Posterior cingulate gyrus (tissue), 11 donors: ENCODE measurements at places on chromosomes 1 and 21.

- DNase-seq: no peak
Observed at GRCh38 chr1:115062542-115063004, 26.7 kb downstream of the TSPAN2 start.

DNA sequence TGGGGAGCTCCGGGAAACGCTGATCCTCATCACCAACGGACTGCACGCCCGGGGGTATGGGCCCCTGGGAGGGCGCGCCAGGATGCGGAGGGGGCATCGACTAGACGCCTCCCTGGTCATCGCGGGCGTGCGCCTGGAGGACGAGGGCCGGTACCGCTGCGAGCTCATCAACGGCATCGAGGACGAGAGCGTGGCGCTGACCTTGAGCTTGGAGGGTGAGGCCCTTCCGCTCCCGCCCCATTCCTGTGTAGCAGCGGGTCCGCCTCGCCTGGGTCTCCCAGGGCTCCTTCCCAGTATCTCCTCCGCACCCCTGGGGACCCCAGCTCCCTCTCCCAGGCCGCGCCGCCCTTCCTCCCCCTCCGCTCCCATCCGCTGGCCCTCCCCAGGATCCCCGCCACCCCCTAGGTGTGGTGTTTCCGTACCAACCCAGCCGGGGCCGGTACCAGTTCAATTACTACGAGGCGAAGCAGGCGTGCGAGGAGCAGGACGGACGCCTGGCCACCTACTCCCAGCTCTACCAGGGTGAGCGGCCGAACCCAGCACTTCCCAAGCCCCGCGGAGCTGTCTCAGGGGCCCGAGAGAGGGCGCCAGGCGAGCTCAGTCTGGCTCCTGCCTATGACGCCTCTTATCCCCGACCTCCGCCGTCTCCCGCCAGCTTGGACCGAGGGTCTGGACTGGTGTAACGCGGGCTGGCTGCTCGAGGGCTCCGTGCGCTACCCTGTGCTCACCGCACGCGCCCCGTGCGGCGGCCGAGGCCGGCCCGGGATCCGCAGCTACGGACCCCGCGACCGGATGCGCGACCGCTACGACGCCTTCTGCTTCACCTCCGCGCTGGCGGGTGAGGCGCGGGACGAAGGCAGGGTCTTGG lies 5.0 kb downstream of the HAPLN2 start:
- DNase-seq: peak; percentile 42

GRCh38 chr1:98157524-98158313 lies 236.9 kb upstream of the DPYD start:
- no peak for DNase-seq

- DNase-seq: no peak
Observed at GRCh38 chr1:67307251-67308060, at the start of gene IL12RB2. Gene IL12RB2 (plus strand): TSS chr1:67307873. CDS start chr1:67320369, 12,496 bp downstream.

GRCh38 chr1:215833941-215834729 lies 267.0 kb downstream of the KCTD3 start:
- no peak for DNase-seq

- DNase-seq: no peak
Observed at GRCh38 chr21:33237486-33237885, 7.7 kb downstream of the IFNAR2 start.

GRCh38 chr1:1908506-1908791 lies 6.6 kb upstream of the CALML6 start:
- no peak for DNase-seq

DNA sequence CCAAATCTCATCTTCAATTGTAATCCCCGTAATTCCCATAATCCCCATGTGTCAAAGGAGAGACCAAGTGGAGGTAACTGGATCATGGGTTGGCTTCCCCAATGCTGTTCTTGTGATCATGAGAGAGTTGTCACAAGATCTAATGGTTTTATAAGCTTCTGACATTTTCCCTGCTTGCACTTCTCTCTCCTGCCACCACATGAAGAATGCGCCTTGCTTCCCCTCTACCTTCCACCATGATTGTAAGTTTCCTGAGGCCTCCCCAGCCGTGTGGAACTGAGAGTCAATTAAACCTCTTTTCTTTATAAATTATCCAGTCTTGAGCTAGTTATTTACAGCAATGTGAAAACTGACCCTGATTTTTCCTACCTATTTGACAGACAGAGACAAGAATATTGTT lies 162.5 kb upstream of the SYT6 start:
- DNase-seq: no peak

DNA sequence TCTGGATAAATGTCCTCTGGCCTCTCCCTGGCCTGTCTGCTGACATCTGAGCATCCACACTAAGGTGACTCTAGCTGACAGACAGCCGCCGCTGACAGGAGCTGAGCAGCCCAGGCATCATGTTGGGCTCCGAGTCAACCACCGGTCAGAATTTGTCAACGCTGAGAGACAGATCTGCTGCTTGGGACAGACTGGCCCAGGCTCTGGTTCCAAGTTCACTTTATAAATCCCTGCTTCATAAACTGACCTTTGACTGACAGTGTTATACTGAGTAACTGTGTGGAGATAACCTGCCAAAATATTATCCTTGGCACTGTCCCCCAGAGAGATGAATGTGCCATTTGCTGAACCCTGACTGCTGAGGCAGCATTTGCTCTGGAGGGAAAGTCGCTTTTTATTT lies 616.7 kb downstream of the NPHP4 start:
- DNase-seq: no peak

- no peak for DNase-seq
Observed at GRCh38 chr1:1435911-1436629, 580 bp downstream of the VWA1 start.

DNA sequence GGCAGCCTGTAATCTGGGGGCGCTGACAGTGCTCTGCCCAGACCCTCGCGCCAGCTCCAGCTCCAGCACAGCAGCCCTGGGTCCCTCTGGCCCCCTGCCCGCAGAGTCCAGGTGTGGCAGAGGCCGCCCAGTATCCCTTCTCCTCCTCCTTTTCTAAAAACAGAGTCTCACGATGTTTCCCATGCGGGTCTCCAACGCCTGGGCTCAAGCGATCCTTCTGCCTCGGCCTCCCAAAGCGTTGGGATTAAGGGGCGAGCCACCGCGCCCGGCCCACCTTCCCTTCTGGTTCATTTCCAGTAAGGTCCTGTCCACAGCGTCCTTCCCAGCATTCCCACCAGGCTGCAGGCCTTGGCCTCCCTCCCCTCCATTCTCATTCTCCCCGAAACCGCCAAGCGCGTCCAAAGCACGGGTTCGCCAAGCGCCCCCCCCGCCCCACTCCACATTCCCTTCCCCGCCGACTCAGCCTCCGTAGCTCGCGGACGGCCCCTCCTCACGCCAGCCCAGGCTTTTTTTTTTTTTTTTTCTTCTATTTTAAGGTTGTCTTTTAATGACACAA lies 2.0 kb upstream of the PCBP3 start:
- peak; percentile 69 for DNase-seq

GRCh38 chr1:231861541-231862481 lies 235.2 kb downstream of the DISC1 start:
- no peak for DNase-seq

DNA sequence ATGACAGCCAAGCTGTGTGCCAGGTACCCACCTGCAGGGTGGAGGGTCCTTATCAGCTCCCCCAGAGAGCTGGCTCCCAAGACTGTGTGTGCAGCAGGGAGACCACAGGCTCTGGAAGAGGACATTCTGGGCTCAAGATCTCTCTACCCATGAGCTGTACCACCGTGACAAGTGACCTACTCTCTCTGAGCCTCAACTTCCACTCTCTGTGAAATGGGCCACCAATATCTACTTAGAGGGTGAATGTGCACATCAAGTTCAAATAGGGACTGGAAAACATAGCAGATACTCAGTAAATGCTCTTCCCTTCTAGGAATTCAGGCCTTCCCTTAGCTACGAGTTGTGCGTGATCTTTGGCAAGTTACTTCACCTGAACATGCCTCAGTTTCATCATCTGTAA lies 1.5 kb downstream of the SLC30A2 start:
- DNase-seq: no peak

- DNase-seq: no peak
Observed at GRCh38 chr1:155186794-155187455, 13.3 kb downstream of the TRIM46 start.

- DNase-seq: no peak
Observed at GRCh38 chr1:185566995-185567394, 167.2 kb upstream of the HMCN1 start.

DNA sequence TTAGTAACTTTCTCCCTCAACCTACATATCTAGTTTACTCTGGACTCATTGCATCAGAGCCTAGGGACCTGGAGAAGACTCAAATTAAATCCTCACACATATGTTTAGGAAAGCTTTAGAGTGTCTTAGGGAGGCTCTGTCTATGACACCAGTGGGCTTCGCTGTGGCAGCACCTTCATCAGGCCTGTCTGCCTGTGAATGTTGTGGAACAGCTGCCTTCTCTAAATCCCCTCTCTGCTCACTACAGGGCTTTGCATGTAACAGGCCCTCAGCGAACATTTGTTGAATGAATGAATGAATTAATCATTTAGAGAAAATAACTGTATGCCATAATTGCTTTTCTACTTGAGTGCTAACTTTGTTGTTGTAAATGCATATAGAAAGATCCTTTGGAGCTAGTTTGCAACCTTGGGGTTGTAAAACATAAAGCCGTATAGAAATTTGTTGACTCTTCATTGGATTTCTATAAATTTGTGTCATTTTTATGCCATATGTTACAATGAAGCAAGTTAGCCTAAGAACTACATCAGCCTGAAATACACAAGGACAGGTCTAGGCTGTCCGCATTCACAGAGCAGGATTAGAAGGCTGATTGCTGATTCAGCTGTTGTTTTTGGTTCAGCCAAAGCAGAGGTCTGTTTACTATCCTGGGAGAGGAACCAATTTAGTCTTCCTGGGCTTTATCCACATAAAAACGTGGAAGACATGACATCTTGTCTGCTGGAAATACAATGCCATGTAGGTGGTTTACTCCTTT lies 238.0 kb downstream of the ASTN1 start:
- no peak for DNase-seq

DNA sequence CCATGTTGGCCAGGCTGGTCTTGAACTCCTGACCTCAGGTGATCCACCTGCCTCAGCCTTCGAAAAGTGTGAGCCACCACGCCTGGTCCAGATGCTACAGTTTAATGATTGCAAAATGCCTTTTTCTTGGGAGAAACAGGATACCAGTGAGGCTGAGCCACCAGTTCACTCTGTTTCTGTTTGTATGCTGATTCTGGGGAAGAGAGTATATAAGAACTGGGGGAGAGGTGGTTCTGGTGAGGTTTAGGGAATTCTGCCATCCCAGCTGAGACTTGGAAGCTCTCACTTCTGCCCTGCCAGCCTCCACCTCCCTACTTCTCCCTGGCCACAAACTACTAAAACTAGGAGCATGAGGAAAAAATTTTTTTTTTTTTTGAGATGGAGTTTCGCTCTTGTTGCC lies 8.1 kb upstream of the PMF1 start:
- DNase-seq: no peak

GRCh38 chr1:192604979-192605620 lies 29.5 kb downstream of the RGS1 start:
- no peak for DNase-seq

DNA sequence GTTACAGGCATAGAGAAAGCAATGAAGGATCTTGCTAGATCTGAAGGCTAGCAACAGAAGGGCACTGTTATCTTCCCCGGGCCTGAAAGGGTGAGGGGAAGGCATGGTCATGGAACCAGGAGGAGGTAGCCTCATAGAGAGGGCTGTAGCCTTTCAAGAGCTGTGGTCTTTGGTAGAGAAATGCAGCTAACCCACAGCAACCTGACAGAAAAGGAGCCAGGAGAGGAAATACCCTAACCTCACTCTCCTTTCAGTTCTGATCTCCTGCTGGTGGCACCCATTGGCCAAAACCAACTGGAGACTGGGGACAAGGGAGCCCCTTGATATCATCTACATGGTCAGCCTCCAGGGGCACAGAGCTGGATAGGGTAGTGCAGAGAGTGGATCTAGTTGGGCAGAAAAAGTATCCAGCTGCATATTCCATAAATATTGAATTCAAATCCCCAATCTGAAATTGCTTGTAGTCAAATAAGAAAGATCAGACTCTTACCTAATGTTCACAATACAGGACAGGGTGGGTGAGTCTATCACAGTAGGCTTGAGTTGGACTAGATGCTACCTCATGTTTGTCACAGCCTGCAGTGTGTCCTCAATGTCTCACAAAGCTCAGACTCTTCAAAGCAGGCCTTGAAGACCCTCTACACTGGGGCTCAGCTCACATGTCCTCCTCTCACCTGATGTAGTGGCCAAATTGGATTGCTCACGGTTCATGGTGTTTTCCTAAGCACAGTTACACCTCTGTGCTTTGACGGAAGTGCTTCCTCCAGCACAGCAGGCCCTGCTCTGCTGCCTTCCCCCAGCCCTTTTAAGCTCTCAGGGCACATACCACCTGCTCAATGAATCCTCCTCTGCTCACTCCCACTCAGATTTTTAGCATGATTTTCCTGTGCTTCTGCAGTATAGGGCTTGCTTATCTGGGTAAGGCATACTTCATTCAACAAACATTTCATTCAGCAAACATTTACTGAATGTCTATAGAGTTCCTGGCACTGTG lies 74.1 kb upstream of the JUN start:
- DNase-seq: no peak

DNA sequence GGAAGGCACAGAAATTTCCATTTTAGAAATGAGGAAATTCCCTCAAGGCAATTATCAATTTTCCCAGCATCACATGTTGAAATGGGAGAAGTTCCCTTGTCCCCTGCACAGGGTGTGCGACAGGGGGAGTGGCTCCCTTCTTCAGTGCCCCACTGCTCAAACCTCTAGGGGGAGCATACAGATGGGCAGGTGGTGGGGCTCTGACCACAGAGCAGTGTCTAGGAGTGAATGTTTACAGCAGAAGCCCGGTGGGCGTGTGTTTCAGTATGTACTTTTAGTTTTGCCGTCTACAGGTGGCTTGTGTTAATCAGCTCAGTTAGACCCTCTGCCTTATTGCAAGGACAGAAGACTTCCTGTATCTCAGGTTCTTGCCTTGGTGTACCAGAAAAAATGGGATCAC lies 493.7 kb upstream of the PLXNA2 start:
- DNase-seq: no peak

- no peak for DNase-seq
Observed at GRCh38 chr1:68528243-68528642, 31.4 kb upstream of the DEPDC1 start.

GRCh38 chr1:208691012-208691411 lies 446.8 kb upstream of the PLXNA2 start:
- no peak for DNase-seq

- no peak for DNase-seq
Observed at GRCh38 chr21:39523399-39523798, 71.6 kb downstream of the SH3BGR start.

DNA sequence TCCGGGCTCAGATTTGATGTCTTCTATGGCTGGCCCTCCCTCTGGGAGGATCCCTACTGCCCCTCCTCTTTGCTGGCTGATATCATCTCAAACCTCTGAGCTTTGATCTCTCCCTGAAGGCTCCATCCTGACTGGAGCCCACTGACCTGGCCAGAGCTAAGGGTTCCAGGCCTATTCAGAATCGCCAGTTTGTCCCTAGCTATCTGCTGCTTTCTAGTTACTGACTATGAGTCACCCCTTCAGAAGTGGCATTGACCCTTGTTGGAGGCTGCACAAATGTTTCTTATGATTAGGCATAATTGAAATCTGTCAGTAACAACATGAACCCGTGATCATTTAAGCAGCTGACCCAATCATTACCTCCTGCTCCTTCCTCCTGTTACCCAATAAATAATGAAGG lies 87.1 kb downstream of the ABCA4 start:
- DNase-seq: no peak
